ENCODE measurements at places on chromosomes 2 and 18.

- no peak for DNase-seq
Observed at GRCh38 chr2:145286716-145287275, 766.9 kb upstream of the ZEB2 start.

GRCh38 chr2:129829588-129829987 is 149.9 kb upstream of the RAB6C start:
- no peak for DNase-seq

- no peak for DNase-seq
Observed at GRCh38 chr2:1898461-1899395, 154.4 kb upstream of the PXDN start.

GRCh38 chr2:241659150-241659739 is 21.8 kb downstream of the ATG4B start:
- DNase-seq: peak; percentile 62

GRCh38 chr2:133418021-133418420 is 150.2 kb downstream of the NCKAP5 start:
- DNase-seq: no peak

DNA sequence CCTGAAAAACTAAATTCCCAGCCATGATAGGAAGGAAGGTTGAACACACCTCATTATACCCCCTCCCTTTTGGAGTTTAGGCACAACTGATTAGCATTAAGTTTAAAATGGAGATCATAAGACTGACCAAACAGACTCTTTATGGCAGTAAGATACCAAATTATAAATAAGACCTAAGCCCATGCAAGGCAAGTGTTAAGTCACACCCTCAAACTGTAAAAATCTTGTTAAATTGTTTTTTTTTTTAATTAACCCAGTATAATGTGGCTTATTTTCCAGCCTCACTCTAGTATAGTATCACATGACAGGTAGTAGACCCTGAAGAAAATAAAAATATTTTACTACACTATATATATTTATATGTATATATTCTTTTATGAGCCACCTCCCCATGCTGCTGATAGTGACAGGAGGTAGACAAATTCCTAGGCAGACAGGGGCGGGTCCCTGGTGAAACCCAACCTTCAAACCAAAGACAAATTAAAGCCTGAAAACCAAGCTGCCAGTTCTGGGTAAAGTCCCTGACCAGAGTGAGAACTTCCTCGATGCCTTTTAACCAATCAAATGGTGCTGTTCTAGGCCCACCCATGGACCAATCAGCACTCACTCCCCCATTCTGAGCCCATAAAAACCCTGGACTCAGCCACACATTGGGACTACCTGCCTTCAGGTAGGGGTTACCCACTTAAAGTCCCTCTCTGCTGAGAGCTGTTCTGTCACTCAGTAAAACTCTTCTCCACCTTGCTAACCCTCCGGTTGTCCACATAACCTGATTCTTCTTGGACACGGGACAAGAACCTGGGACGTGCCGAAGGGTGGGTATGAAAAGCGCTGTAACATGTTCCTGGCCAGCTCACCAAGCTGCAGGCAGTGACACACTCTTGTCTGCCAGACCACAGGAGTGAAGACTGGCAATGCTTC is 123.9 kb upstream of the B3GNT2 start:
- no peak for DNase-seq

GRCh38 chr18:45930963-45931362 is 36.2 kb downstream of the EPG5 start:
- no peak for DNase-seq

DNA sequence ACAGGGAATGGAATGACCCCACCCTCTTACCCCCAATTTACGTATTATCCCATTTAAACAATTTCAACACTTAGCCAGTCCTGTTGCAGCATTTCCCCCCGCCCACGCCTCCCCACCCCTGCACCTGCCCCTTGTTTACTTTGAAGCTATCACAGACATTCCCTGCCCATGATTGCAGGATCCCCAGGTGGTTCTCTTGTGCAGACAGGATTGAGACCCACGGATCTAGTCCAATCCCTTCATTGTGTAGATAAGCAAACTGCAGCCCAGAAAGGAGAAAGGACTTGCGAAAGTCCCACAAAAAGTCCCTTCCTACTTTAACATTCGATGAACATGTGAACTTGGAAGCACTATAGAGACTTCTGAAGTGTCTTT is 38.9 kb downstream of the TMEM17 start:
- no peak for DNase-seq

DNA sequence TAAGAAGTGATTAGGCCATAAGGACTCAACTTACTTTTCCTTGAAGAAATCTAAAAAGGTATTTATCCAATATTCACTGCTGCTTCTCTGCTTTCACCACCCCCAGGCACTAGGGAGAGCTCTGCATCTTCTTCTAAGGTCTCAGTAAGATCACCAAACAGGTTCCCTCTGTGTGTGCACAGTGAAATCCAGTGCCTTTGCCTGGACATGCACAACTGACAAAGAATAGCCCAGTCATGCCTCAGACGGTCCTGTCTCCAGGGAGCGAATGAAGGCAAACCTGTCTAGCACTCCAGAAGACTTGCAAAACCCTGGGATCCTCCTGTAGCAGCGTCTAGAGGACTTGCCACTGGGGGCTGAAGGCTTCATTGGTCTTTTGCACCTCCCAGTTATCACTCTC is 344.5 kb upstream of the LRATD1 start:
- no peak for DNase-seq

DNA sequence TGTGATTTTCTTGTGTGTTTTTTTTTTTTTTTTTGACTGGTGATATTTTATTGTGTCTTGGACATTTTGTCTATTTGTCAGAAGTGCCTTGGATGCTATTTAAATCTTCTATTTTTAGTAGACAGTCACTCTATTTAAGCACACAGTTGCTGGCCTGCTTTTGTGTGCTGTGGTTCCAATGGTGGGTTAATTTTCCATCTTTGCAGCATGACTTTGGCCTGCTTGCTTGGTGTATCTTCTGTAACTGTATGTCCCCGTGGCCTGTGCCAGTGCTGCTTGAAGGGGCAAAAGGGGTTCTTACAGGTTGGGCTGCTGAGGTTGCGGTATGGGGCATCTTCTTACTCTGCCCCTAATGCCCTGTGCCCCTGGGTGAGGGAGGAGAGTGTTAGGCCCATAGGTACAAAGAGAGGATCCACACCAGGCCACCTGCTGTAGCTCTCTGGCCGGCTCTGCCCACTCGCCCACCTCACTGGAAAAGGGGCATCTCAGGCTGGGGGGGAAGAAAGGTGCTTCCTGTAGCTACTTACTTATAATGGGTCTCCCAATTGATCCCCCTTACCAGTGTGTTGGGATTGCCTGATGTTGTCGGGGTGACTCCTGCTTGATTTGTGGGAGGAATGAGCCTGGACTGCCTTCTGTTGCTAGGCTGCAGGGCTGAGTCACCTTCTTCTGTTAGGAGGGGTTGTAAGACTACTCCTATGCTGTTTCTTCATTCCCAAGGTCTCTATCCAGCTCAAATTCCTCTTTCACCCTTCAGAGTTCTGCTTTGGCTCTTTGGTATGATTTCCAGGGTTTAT is 490.0 kb upstream of the HS6ST1 start:
- peak; percentile 34 for DNase-seq

- DNase-seq: peak; percentile 90
Observed at GRCh38 chr2:70086278-70086837, 919 bp upstream of the PCBP1 start.

DNA sequence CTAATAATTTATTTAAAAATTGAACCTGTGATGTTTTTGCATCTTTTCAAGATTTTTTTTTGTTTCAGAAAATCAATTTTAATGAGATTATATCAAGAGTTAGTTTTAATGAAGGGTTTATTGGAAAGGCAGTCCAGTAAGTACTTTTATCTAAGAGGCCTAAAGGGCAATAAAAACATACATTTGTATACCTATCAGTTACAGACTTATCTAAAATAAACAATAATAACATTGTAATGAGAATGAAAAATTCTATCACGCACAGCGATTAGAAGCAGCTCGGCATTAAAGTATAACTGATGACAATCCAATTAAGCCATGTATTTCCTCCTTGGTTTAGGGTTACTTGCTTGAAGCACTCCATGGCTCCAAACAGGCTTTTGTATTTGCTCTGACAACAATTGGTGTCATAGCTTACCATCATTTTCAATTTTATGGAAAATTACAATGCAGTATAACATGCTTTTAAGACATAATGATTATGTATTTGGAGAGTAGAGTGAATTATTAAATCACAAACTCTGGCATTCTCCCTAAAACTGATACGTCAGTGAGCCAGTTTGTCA is 629.4 kb downstream of the TSN start:
- DNase-seq: no peak

GRCh38 chr2:192480984-192481383 is 286.3 kb upstream of the TMEFF2 start:
- no peak for DNase-seq

GRCh38 chr2:9565436-9566153 is 10.0 kb upstream of the ADAM17 start:
- peak; percentile 74 for DNase-seq
